ENCODE measurements at places on chromosomes 16 and 17.

- peaks cover 46% of the 10 kb centered on the region for H3K4me1 ChIP-seq
- peak overlapping the region; percentile 57 for H3K4me3 ChIP-seq
- no peak overlapping the region for H3K27ac ChIP-seq
- DNase-seq: no peak
- H3K36me3 ChIP-seq: no peaks in the 10 kb centered on the region
Measured at GRCh38 chr17:17403065-17403464, 73.7 kb upstream of the MED9 start.

GRCh38 chr17:49076573-49077384 is 55.8 kb upstream of the B4GALNT2 start:
- H3K27me3 ChIP-seq: no peaks in the 10 kb centered on the region
- no peaks in the 10 kb centered on the region for H3K36me3 ChIP-seq
- no peak overlapping the region for H3K27ac ChIP-seq
- no peak overlapping the region for H3K4me3 ChIP-seq

- no peaks in the 10 kb centered on the region for H3K27me3 ChIP-seq
- no peak overlapping the region for H3K4me3 ChIP-seq
- H3K27ac ChIP-seq: no peak overlapping the region
- no peak for DNase-seq
- no peaks in the 10 kb centered on the region for H3K4me1 ChIP-seq
Measured at GRCh38 chr16:56748191-56748590, 18.3 kb downstream of the NUP93 start.

- H3K4me1 ChIP-seq: peaks cover 36% of the 10 kb centered on the region
- H3K27ac ChIP-seq: peak overlapping the region; percentile 81
- peak overlapping the region; percentile 73 for H3K4me3 ChIP-seq
- DNase-seq: no peak
- no peaks in the 10 kb centered on the region for H3K36me3 ChIP-seq
- H3K27me3 ChIP-seq: no peaks in the 10 kb centered on the region
Measured at GRCh38 chr17:67246403-67246652, 1.3 kb upstream of the HELZ start.

DNA sequence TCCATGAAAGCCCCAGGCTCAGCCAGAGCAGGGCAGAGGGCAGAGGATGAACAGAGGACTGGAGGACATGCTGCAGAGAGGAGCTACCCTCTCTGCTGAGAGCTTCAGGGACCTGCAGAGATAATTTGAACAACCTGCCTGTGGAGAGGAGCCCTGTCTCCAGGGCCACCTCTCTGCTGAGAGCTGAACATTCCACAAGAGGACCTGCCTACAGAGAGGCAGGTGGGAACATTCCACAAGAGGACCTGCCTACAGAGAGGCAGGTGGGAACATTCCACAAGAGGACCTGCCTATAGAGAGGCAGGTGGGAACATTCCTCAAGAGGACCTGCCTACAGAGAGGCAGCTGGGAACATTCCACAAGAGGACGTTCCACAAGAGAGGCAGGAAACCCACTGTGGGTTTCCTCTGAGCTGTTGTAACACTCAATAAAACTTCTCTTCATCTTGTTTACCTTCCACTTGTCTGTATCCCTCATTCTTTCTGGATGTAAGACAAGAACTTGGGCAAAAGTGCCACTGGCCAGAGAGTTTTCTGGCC is 551.9 kb upstream of the CA10 start:
- no peak overlapping the region for H3K4me3 ChIP-seq
- no peaks in the 10 kb centered on the region for H3K4me1 ChIP-seq
- no peak overlapping the region for H3K27ac ChIP-seq
- H3K27me3 ChIP-seq: no peaks in the 10 kb centered on the region
- no peaks in the 10 kb centered on the region for H3K36me3 ChIP-seq
- no peak for DNase-seq

- H3K27me3 ChIP-seq: no peaks in the 10 kb centered on the region
- peak overlapping the region; percentile 74 for H3K4me3 ChIP-seq
- no peak for DNase-seq
- peak overlapping the region; percentile 74 for H3K27ac ChIP-seq
- H3K36me3 ChIP-seq: no peaks in the 10 kb centered on the region
Measured at GRCh38 chr16:69725480-69726312, 664 bp downstream of the NQO1 start.

DNA sequence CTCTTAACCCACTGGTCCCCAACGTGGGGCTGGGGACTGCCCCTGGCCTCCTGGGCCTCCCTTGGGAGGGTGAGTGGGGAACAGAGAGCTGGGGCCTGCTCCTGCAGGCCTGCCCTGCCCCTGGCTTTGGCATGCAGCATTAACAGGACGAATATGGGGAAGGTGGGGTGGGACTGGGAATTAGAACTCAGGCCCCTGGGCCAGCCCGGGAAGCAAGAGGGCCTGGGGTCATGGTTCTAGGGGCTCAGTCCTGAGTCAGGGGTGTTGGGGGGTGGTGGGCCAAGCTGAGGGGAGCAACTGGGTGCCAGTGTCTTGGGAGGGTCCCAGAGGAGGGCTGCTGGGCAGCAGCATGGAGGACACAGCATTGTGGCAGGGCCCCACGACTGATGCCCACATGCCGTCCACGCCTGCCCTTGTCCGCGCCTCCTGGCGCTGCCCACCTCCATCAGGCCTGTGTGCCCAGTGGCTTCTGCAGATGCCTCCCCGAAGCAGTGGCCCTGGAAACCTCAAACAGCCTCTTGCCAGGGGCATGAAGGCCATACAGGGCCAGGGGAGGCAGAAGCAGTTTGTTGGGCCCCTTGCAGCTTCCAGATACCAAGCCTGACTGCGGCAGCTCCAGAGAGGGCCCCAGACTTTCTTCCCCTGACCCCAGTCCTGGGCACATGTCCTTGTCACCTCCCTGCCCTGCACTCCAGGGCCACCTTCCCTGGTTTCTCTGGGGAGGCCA is 4.8 kb downstream of the MAP2K3 start:
- H3K4me1 ChIP-seq: peaks cover 36% of the 10 kb centered on the region
- H3K27me3 ChIP-seq: no peaks in the 10 kb centered on the region

GRCh38 chr17:45248132-45248957 is 13.5 kb downstream of the SPATA32 start:
- peak overlapping the region; percentile 90 for H3K27ac ChIP-seq
- H3K4me3 ChIP-seq: peak overlapping the region; percentile 69
- no peaks in the 10 kb centered on the region for H3K27me3 ChIP-seq
- peaks cover 43% of the 10 kb centered on the region for H3K36me3 ChIP-seq
- H3K4me1 ChIP-seq: peaks cover 63% of the 10 kb centered on the region
- DNase-seq: peak; percentile 91

GRCh38 chr17:67569015-67569451 is 148.7 kb upstream of the NOL11 start:
- H3K4me1 ChIP-seq: no peaks in the 10 kb centered on the region
- no peaks in the 10 kb centered on the region for H3K36me3 ChIP-seq
- H3K27me3 ChIP-seq: no peaks in the 10 kb centered on the region
- H3K27ac ChIP-seq: no peak overlapping the region

- no peak overlapping the region for H3K4me3 ChIP-seq
- H3K27me3 ChIP-seq: no peaks in the 10 kb centered on the region
- H3K27ac ChIP-seq: no peak overlapping the region
- no peaks in the 10 kb centered on the region for H3K36me3 ChIP-seq
- no peak for DNase-seq
- no peaks in the 10 kb centered on the region for H3K4me1 ChIP-seq
Measured at GRCh38 chr16:12059216-12059769, 82.8 kb downstream of the SNX29 start.

- no peak overlapping the region for H3K4me3 ChIP-seq
- DNase-seq: no peak
- no peak overlapping the region for H3K27ac ChIP-seq
- H3K4me1 ChIP-seq: no peaks in the 10 kb centered on the region
- H3K36me3 ChIP-seq: no peaks in the 10 kb centered on the region
Measured at GRCh38 chr16:80231888-80232287, 308.9 kb upstream of the DYNLRB2 start.

GRCh38 chr17:7888184-7888920 is at the start of gene CHD3:
Gene CHD3, plus strand, starts transcription at chr17:7888789. Its CDS starts 212 bp downstream, at chr17:7889001.
- peak within 1 kb of the TSS; percentile 79 for H3K27ac ChIP-seq
- H3K4me1 ChIP-seq: peaks cover 35% of the 10 kb centered on the region
- DNase-seq: no peak
- no peaks in the 10 kb centered on the region for H3K27me3 ChIP-seq
- H3K4me3 ChIP-seq: peak within 1 kb of the TSS; percentile 85

DNA sequence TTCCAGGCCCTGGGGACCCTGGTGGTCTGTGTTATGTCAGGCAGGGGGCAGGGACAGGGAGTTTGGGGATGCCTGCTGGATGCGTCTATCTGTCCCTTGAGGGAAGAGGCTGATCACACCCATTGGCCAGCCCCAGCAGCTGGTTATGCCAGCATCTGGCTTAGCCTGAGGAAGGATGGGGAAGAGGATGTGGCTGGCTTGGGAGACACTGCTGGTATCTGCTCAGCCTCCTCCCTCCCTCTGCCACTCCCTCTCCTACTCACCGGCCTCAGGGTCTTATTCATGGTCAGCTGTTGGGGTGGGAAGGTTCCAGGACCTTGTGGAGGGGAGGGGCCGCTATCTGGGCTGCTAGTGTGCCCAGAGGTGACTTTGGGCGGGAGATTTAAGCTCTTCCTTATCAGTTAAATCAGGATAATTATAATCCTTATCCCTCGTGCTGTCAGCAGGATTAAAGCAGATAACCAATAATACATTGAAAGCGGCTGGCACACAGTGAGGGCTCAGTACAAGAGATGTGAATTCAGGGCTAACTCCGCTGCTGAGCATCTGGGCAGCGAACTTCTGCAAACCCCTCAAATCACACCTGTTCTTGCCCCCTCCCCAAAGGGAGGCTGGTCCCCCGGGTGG is 36.0 kb upstream of the MLKL start:
- H3K27me3 ChIP-seq: no peaks in the 10 kb centered on the region
- H3K36me3 ChIP-seq: no peaks in the 10 kb centered on the region
- DNase-seq: no peak
- no peaks in the 10 kb centered on the region for H3K4me1 ChIP-seq

DNA sequence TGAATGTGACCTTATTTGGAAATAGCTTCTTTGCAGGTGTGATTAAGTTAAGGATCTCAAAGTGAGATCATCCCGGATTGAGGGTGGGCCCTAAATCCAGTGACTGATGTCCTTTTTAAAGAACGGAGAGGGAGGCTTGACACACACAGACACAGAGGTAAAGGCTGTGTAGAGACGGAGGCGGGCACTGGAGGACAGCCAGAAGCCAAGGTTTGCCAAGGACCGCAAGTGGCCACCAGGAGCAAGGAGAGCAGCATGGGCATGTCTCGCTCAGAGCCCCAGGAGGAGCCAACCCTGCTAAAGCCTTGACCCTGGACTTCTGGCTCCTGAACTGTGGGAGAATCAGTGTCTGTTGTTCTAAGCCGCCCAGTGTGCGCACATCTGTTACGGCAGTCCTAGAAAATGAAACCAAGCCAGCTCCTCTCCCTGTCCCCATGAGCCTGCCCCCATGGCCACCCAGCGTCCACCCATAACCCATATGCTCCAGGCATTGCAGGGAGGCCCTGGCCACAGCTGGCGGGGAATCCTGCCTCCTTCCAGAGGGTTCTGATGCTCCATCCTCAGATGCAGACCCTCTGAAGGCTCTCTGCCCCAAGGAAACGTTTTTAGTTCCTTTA is 15.2 kb downstream of the CNGB1 start:
- H3K4me3 ChIP-seq: no peak overlapping the region
- no peaks in the 10 kb centered on the region for H3K36me3 ChIP-seq
- DNase-seq: no peak
- H3K4me1 ChIP-seq: no peaks in the 10 kb centered on the region
- H3K27me3 ChIP-seq: no peaks in the 10 kb centered on the region
- H3K27ac ChIP-seq: no peak overlapping the region

- no peak overlapping the region for H3K27ac ChIP-seq
- no peak overlapping the region for H3K4me3 ChIP-seq
- no peak for DNase-seq
- no peaks in the 10 kb centered on the region for H3K4me1 ChIP-seq
- H3K27me3 ChIP-seq: no peaks in the 10 kb centered on the region
Measured at GRCh38 chr17:58595194-58595792, 80.9 kb upstream of the MTMR4 start.

DNA sequence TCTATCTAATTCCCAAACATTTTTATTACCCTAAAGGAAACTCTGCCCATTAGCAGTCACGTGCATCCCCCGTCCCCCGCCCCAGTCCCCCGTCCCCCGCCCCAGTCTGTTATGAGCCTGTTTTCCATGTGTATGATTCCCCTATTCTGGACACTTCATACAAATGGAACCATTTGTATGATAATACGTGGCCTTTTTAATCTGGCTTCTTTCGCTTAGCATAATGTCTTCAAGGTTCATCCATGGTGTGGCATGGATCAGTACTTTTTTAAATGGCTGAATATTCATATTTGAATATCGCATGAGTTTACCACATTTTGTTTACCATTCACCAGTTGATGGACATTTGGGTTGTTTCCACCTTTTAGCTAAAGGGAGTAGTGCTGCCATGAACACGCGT is 49.5 kb downstream of the DNAH2 start:
- DNase-seq: no peak
- H3K36me3 ChIP-seq: no peaks in the 10 kb centered on the region
- no peak overlapping the region for H3K4me3 ChIP-seq
- H3K27ac ChIP-seq: no peak overlapping the region

DNA sequence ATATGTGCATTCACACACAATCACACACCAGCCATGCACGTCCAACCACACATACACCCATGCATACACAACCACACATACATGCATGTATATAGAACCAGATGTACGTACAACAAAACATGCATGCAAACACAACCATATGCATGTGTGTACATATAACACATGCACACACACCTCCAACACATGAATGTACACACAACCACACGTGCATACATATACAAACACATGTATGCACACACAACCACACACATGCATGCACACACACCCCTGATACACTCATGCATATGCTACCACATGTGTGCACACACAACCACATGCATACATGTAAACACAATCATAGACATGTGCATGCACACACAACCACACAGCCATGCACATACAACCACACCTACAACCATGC is 52.0 kb upstream of the SDK2 start:
- no peak overlapping the region for H3K4me3 ChIP-seq
- H3K36me3 ChIP-seq: no peaks in the 10 kb centered on the region
- no peaks in the 10 kb centered on the region for H3K27me3 ChIP-seq

DNA sequence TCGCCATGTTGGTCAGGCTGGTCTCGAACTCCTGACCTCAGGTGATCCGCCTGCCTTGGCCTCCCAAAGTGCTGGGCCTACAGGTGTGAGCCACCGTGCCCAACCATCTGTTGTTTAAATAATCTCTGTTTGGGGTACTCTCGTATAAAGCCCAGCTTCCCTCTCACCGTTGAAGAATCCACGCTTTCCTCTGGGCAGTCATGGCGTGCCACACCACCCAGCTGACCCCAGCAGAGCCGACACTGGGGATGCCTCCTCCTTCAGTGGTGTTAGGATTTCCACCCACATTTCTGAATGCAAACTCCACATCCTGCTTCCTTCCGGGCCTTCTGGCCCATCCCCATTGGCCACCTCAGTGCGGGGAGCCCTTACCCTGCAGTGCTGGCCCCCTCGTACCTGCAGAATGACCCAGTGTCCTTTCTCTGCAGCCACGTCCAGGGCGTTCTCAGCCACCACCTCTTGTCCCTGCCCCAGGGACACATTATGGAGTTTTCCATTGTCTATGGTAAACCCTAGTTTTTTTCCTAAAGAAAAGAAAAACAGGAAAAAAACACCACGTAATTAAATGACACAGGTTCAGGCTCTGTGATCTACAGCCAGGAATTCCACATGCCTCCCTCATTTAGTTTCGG is 60.4 kb downstream of the PGS1 start:
- H3K27me3 ChIP-seq: no peaks in the 10 kb centered on the region
- no peaks in the 10 kb centered on the region for H3K36me3 ChIP-seq
- DNase-seq: no peak
- H3K4me1 ChIP-seq: no peaks in the 10 kb centered on the region

Data from CD8-positive, alpha-beta memory T cell (primary cell).